Naive thymus-derived CD8-positive, alpha-beta T cell (primary cell): ENCODE measurements at places on chromosomes 2 and 18.
A peak's percentile ranks its signal among the peaks of the same experiment; 100 is the strongest.

- no peak for DNase-seq
Observed at GRCh38 chr2:119723186-119723585, 36.5 kb upstream of the PTPN4 start.

DNA sequence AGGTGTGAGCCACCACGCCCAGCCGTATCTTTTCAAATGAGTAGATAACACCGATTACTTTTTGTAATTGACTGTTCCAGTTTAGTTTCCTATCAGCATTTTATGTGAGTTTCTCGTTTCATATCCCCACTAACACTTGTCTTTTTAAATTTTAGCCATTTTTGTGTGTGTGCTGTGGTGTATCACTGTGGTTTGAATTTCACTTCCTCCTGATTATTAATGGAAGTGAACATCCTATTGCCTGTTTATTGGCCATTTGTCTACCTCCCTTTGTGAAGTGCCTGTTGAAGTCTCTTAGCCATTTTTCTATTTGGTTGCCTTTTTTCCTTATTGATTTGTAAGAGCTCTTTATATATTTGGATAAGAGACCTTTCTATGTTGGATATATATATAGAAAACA lies 91.7 kb upstream of the STON1 start:
- no peak for DNase-seq

DNA sequence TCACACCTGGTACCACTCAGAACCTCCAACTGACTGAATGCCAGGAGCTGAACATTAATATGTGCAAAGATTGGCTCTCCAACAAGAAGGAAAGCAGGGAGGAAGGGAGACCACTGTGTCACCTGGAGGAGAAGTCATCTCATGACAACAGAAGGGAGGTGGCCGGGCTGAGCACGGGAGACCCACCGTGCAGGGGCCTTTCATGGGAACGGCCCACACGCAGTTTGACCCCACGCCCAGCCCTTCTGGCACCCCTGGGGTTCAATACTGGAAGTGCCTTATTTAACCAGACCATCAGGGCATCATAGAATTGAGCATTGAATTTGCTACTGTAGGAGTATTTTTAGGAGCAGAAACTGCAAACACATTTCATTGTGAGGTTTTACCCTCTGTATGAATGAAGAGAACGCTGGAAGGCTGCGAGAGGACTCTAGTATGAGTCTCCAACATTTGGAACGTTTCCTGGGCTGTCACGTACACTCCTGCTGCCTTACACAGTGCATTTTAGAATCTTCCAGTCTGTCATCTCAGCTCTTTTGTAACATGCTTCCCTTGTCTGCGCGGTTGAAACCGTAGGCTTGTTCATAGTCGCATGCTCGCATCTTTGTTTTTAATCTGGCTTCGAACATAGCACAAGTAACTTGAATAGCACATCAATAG lies 132.1 kb downstream of the NFATC1 start:
- DNase-seq = no peak

DNA sequence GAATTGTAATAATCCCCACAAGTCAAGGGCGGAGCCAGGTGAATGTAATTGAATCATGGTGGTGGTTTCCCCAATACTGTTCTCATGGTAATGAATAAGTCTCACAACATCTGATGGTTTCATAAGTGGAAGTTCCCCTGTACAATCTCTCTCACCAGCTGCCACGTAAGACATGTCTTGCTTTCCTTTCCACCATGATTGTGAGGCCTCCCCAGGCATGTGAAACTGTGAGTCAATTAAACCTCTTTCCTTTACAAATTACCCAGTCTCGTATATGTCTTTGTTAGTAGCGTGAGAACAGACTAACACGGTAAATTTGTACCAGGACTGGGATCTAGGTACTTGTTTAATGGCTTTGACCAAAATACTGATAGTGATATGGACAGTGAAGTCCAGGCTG lies 744.3 kb upstream of the REG3G start:
- no peak for DNase-seq

GRCh38 chr18:68848242-68848641 lies 50.4 kb downstream of the CCDC102B start:
- DNase-seq = no peak

DNA sequence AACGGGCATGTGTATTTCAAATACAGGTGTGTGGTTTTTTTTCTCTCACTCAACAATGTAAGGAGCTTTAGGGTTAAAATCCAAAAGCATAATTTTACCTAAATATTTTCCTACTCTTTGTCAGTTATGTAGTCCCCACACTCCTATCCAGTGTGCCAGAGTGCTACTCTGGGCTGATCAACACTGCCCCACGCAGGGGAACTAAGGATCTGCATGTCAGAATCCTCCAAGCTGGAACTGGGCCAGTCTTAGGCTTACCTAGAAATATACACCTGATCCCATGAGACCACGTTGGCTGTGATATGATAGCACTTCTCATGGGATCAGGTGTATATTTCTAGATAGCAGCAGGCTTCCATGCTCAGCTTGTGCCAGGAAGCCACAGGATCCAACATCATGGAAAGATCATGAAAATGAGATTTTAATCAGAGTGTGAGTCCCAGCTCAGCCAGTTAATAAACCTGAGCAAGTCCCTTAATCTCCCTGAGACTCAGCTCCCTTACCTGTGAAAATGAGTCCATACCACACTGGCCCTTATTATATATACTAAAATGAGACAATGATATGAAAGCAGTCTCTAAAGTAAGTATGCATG lies 29.7 kb downstream of the CCDC141 start:
- peak; percentile 24 for DNase-seq
